Muscle of arm (tissue), 14 donors: ENCODE measurements at places on chromosomes 16 and 17. TPM values are rescaled to one million over a fixed set of nuclear protein-coding genes. Genes with fewer than 3 reads are reported as not detected.

- no peak for DNase-seq
Measured at GRCh38 chr17:39735882-39736281, 1.9 kb upstream of the GRB7 start.

- no peak for DNase-seq
Measured at GRCh38 chr16:57868913-57869520, 66.7 kb upstream of the KIFC3 start.

GRCh38 chr17:2064980-2065785 is 10.3 kb downstream of the HIC1 start:
- no peak for DNase-seq

- DNase-seq: no peak
Measured at GRCh38 chr16:67302970-67303369, 23.6 kb downstream of the KCTD19 start.

DNA sequence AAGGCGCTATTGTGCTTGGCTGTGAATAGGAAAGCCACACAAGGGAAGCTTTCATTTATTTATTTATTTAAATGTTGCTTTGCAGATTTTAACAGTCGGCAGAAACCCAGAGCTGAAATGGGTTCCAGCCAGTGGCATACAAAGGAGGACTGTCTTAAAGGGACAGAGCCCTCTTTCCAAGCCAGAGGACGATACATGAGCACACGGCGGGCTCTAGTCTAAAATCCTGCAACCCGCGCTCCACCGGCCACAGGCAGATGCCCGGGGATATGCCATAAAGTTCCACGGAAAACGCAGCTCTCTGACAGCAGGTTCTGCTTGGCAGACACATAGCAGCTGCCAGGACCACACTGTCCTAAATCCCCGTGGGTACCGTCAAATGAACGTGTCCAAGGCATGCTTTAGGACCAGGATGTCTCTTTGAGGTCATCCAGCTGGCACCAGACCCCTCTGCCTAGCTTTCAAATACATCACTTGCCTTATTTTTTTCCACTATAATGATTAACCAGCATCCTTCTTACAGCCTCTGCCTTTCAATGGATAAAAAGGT is 64.6 kb downstream of the CYTH1 start:
- no peak for DNase-seq

The TBC1D3C gene
- not detected for polyA plus RNA-seq

The KRT36 gene
- not detected for polyA plus RNA-seq

The TBC1D3H gene
- polyA plus RNA-seq: not detected

The AATK gene
- polyA plus RNA-seq: 7.6 TPM
